ENCODE measurements at places on chromosomes 2 and 18.

DNA sequence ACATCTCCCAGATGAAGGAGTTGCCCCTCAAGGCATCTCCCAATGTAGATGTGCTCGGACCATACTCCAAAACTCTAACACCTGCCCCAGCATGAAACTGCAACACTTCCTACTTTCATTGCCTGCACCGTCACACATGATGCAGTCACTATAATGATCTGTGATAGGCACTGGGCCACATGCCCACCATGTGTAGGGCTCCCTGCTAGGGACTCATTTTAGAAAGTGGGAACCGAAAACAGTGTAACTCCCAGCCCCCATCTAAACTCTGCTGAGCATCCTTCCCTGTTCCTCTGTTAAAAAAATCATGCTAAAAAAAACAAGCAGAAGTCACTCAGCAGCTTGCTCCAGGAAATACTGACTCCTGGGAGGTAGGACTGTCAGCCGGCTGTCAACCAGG lies 496.1 kb upstream of the RAB6C start:
- DNase-seq = no peak

GRCh38 chr18:61824733-61825363 lies 68.0 kb downstream of the RNF152 start:
- no peak for DNase-seq

DNA sequence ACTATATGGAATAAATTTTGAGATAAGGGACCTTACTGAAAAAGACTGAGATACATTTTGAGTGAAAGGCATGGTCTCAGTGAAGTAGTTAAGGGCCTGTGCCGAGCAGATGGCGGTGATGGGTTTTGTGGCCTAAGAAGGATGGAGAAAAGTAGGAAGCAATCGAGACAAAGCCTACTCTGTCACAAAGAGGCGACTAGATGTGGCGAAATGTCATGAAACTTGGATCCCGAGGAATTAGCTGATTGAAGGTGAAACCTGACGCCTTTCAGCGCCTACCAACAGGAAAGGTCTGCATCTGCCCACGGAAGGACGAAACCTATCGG lies 558 bp upstream of the CEP192 start:
- no peak for DNase-seq

GRCh38 chr2:42503291-42503690 lies 9.5 kb upstream of the KCNG3 start:
- no peak for DNase-seq

DNA sequence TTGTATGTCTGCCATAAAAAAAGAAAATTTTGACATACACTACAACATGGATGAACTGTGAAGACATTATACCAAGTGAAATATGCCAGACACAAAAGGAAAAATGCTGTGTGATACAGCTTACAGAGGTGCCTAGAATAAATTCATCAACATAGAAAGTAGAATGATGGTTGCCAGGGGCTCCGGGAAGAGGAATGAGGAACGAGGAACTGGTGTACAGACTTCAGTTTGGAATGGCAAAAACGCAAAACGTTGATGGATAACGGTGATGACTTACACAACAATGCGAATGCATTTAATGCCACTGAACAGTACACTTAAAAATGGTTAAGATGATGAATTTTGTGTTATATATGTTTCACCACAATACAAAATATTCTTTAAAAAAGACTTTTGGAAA lies 61.0 kb downstream of the TTC21B start:
- DNase-seq = no peak
